ENCODE measurements at places on chromosomes 13 and 19. TPM values are rescaled to one million over a fixed set of nuclear protein-coding genes. Genes with fewer than 3 reads are reported as not detected.

DNA sequence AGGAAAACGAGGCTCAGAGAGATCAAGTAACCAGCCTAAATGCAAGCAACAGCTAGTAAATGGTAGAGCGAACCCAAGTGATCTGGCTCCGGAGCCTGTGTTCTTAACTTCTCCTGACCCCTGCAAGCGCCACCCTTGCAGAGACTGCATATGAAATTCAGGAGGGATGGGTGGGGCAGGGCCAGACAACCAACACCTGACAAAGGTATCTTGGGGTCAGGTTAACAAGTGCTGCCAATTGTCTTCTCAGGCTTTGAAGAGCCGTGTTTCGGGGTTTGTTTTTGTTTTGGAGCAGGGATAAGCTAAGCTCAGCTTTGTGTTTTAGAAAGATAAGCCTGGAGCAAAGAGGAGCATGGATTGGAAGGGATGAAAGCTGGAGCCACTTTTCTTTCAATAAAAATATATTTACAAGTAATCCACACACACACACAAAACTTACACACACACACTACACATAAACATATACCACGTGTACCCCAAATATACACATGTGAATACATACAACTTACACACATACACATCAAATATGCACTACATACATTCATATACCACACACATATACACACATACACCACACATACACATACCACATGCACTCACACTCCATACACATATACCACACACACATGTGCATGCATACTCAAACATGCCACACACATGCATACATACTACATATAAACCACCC lies 722.0 kb downstream of the DIAPH3 start:
- no peak for DNase-seq

RANBP3 gene
- 49.5 TPM for total RNA-seq

ATCAY gene
- not detected for total RNA-seq

GRCh38 chr13:111899714-111900389 lies 167.1 kb upstream of the SOX1 start:
- no peak for DNase-seq

- DNase-seq = no peak
Observed at GRCh38 chr13:22194106-22194805, 523.4 kb downstream of the FGF9 start.

- DNase-seq = no peak
Observed at GRCh38 chr19:55433292-55433691, 9.8 kb downstream of the SHISA7 start.

GRCh38 chr19:23971598-23971997 lies 56.9 kb downstream of the ZNF726 start:
- no peak for DNase-seq

ZNF525 gene
- 2.6 TPM for total RNA-seq

DNA sequence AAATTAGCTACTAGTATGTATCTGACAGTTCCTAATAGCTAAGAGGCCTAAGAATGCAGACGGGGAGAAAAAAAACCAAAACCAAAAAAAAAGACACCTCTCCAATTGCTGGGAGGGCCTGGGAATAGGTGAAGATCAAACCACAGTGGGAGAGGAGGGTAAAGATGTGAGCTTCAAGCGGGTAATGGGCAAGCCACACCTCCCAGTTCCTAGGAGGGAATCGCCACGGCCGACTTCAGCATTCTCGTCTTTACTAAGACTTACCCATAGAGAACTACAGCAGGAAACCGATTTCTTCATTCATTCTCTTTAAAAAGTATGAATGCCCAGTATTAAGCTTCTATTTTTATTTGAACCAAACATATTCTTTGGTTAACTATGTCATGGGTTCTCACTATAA lies 5.6 kb upstream of the EEF1AKMT1 start:
- DNase-seq = no peak
